ENCODE measurements at places on chromosomes 2 and 18. TPM values are rescaled to one million over a fixed set of nuclear protein-coding genes. Genes with fewer than 3 reads are reported as not detected.

Gene POTEJ
- total RNA-seq = not detected

Gene UCN
- total RNA-seq = 0.59 TPM

Gene SPATA3
- not detected for total RNA-seq

Gene GALNT5
- 0.14 TPM for total RNA-seq

Gene MC5R
- not detected for total RNA-seq

Gene SIX3
- not detected for total RNA-seq

Gene SNTG2
- total RNA-seq = 56.0 TPM

Gene RAMP1
- total RNA-seq = 2.7 TPM

Gene TUBA3E
- 0.66 TPM for total RNA-seq

Gene MAPK4
- total RNA-seq = 8.5 TPM

Gene SLC23A3
- not detected for total RNA-seq

Gene FAP
- total RNA-seq = not detected

Gene SULT1C4
- total RNA-seq = 2.1 TPM

Gene TRABD2A
- 15.7 TPM for total RNA-seq

Gene AQP12B
- total RNA-seq = not detected

Gene CFAP221
- total RNA-seq = 0.23 TPM

Gene NEU4
- total RNA-seq = 1.2 TPM

Gene GAL3ST2
- total RNA-seq = 1.5 TPM

Gene MARCO
- total RNA-seq = not detected

Gene ABHD3
- 16.2 TPM for total RNA-seq

Gene KIAA2012
- 0.03 TPM for total RNA-seq

Gene TMEM131
- 22.7 TPM for total RNA-seq

Gene ZAP70
- 0.12 TPM for total RNA-seq

Gene RSAD2
- total RNA-seq = 0.10 TPM

Gene VSNL1
- 102 TPM for total RNA-seq

Gene GKN2
- not detected for total RNA-seq

Gene OTOS
- total RNA-seq = not detected

Gene EMX1
- total RNA-seq = 7.9 TPM

Gene CNGA3
- total RNA-seq = not detected

Gene MOCOS
- total RNA-seq = 7.2 TPM

Gene STARD6
- not detected for total RNA-seq

Gene FEZ2
- total RNA-seq = 25.9 TPM

Gene HAAO
- 0.97 TPM for total RNA-seq

Gene GAREM2
- 23.8 TPM for total RNA-seq

Gene CAVIN2
- total RNA-seq = not detected

Gene ITGB6
- total RNA-seq = not detected

Gene KLHL29
- 6.5 TPM for total RNA-seq

Gene LRRC30
- not detected for total RNA-seq

Gene IL37
- not detected for total RNA-seq

Gene CNDP1
- not detected for total RNA-seq

Gene CYP27C1
- 3.0 TPM for total RNA-seq

Gene NXPH2
- total RNA-seq = 8.3 TPM

Gene SRD5A2
- 0.03 TPM for total RNA-seq

Gene ACP1
- total RNA-seq = 189 TPM

Gene RUFY4
- total RNA-seq = 0.04 TPM

Gene TLX2
- total RNA-seq = 0.21 TPM

Gene LCT
- not detected for total RNA-seq

Measured in GM23338 (cell line).